Retina (tissue), 1 donor: ENCODE measurements at places on chromosomes 5 and 9.

- no peak for DNase-seq
These were observed 52.3 kb upstream of the JMY start for GRCh38 chr5:79183617-79184016.

DNA sequence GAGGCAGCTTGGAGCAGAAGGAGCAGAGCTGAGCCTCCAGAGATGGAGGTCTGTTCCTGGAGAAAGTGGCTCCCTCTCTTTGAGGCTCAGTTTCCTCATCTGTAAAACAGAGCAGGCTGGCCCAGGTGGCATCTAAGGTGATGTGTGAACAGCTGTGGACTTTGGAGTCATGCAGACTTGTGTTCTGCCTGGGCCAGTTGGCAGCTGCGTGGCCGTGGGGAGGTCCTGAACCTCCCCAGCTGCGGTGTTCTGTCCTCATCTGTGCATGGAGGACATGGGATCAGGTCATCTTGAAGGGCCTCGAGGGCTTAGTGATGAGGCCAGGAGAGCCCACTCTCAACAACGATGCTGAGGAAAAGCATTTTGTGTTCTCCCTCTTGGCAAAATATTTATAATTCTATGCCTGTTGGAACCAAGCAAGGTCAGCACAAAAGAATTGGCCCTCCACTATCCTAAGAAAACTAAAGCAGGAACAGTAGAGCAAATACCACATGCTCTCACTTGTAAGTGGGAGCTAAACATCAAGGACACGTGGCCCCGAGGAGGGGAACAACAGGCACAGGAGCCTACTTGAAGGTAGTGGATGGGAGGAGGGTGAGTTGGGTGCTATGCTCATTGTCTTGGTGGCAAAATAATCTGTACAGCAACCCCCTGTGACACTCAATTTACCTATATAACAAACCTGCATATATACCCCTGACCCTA lies 63.2 kb upstream of the COL15A1 start:
- no peak for DNase-seq

DNA sequence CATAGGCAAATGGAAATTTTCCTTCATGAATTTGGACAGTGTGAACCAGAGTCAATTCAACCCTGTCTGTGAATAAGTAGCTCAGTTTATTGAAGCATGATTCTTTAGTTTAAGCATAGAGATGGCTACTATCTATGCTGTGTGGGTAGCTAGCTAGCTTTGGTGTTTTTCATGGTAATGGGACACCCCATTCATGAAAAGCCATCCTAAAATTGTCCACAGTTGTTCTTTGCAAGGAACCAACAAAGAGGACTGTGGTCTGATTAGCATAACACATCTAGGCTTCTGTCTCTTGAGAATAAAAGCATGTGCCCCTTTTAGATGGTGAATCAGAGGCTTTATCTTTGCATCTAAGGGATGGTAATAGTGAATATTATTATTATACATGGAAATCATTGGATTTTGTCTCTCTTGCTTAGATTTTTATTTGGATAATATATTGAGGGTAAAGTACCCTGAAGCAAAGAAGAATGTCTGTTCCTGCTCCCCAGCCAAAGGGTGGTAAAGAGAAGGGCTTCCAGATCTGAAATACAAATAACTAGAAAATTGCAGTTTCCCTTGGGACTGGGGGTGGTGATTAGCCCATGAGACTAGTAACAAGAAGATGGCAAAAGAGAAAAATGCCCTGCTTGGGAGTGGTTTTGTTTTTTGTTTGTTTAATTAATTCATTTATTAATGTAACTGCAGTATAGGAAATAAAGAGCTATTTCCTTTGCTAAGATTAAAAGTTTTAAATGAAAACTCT lies 624.2 kb upstream of the ZNF608 start:
- no peak for DNase-seq

- no peak for DNase-seq
These were observed 10.4 kb downstream of the STOM start for GRCh38 chr9:121359351-121360294.

- no peak for DNase-seq
These were observed 42.4 kb downstream of the MRRF start for GRCh38 chr9:122307061-122307460.

GRCh38 chr9:97936998-97937397 lies 974 bp downstream of the HEMGN start:
- DNase-seq, result no peak

GRCh38 chr5:71769287-71769686 lies 50.2 kb downstream of the CARTPT start:
- DNase-seq, result no peak

- DNase-seq, result no peak
These were observed 37.9 kb upstream of the RASA1 start for GRCh38 chr5:87229780-87230179.

GRCh38 chr5:112374818-112375217 lies 44.3 kb downstream of the EPB41L4A start:
- DNase-seq, result no peak

GRCh38 chr5:105730982-105731381 lies 1939.8 kb downstream of the EFNA5 start:
- no peak for DNase-seq

DNA sequence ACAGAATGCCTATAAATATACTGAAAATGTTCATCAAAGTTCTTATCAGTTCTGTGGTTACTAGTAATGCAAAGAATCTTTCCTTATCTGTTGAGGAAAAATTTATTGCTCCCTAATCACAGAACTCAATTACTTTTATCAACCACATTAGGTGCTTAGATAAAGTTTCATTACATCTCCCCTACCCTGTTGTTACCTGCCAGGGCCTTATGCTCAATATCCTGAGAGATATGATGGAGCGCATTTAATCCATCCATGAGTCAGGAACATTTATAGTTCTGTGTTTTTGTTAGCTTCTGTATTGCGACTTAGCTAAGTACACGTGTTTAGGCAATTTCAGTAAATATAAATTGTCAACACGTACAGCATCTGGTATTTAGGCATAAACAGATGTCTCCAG lies 164.3 kb upstream of the ST8SIA4 start:
- no peak for DNase-seq

GRCh38 chr5:135593141-135593540 lies 14.3 kb upstream of the CXCL14 start:
- DNase-seq, result no peak

DNA sequence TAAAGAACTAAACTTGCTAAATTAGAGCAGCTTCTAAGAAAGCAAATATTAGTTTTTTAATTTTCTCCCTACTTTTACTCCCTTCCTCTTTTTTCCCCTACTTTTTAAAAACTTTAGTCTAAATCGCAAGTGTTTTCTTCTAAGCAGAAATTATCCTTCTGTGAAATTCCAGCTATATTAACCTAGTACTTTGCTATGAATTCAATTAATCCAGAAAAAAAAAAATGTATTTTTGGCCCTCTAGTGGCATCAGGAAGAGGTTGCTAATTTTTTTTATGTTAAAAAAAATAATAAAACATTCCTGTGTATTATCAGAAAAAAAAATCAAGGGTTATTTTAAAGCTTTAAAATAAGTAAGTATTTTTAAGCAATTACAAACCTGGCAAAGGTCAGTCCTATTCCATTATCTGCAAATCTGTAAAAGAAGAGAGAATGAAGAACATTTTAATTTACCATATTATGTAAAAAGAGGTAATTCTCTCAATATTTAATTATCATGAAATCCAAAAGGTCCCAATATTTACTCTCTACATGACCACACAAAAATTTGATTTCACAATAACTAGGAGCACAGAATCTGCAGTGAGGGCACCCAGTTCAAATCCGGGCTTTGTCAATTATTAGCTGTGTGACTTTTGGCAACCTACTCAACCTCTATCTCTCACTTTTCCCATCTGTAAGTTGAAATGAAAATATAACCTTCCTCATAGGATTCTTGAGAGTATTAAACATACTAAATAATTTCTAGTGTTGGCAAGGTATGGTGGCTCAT lies 52.0 kb downstream of the CEMIP2 start:
- no peak for DNase-seq

DNA sequence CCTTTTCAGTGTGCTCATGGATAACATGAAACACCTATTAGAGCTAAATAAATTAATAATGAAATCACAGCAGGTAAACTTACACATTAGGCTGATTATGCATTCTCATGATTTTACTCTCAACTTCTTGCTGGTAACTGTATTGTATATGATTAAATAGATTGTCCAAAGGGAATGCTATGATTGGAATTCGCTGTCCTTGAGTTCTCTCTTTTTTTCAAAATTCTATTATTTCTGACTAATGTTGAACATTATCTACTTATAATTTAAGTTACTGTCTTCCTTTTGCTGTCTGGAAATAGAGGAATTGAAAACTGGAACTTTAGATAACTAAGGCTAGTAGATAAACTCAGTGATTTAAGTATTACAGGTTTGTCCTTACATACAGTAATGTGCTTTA lies 13.1 kb downstream of the CENPH start:
- no peak for DNase-seq

GRCh38 chr5:123261752-123262151 lies 161.5 kb downstream of the CEP120 start:
- no peak for DNase-seq

GRCh38 chr5:164175083-164175482 lies 669.7 kb downstream of the MAT2B start:
- DNase-seq, result no peak

DNA sequence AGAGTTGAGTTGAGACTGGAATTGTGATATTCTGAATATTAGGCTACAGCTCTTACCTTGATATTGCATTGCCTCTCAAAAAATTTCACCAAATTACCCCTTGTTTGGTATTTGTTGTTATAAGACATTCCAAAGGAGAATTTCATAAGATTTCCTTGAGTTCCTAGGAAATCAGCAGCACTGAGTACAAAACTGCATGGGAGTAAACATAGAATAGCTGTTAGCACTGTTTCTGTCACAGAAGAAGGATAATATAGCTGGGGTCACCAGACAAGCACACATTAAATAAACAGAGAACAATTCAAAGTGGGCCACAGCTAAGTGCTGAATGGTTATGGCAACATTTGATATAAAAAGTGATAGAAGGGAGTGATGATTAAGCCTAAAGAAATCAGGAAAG lies 724.3 kb downstream of the PRELID2 start:
- no peak for DNase-seq

- DNase-seq, result no peak
These were observed 33.1 kb downstream of the SCGB3A1 start for GRCh38 chr5:180558232-180558631.

DNA sequence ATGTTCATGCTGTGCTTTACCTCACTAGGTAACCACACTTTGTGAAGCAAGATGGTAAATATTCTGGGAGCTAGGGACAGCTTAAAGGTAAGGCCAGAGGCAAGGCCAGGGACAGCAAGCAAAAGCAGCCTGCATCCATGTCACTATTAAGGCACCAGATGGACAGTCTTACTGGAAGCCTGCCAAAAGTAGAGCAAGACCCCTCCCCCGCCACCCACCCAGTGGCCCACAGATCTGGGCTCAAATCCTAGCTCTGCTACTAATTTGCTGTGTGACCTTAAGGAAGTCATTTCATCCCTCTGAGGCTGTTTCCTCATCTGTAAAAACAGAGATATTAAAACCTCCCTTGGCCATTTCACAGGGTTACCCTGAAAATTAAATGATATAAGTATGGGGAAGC lies 13.2 kb upstream of the ERMP1 start:
- DNase-seq, result peak; percentile 9

- peak; percentile 6 for DNase-seq
These were observed 2.6 kb downstream of the PDLIM4 start for GRCh38 chr5:132260051-132260450.

DNA sequence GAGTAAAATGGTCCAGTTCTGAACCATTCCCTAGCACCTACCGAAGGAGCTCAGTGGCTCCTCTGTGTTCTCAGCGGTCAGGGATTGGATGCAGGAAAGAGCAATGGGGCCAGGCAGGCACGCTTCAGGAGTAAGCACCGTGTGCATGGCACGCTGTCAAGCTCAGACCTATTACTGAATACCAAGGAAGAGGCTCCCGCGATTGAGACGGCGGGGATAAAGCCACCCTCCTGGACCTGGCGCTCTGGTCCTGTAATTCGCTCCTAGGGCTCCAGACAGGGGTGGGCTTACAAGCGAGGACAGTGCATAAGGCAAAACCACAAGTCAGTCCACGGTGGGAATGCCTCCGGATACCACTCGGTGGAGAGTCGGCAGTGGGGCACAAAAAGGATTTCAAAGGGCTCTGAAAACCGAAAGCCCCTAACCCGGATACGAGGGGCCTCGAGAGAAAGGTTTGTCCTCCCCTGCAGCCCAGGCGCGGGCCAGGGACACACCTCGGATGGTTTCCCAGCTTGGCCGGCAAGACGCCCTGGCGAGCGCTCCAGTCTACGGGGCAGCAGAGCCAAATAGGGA lies 988 bp downstream of the OXCT1 start:
- DNase-seq, result no peak

- no peak for DNase-seq
These were observed 161.3 kb upstream of the DAPK1 start for GRCh38 chr9:87336407-87336806.

GRCh38 chr5:175060257-175060656 lies 335.9 kb downstream of the MSX2 start:
- DNase-seq, result no peak

GRCh38 chr9:69386651-69387050 lies 61.6 kb downstream of the ENTREP1 start:
- no peak for DNase-seq

- no peak for DNase-seq
These were observed 96.1 kb downstream of the JAKMIP2 start for GRCh38 chr5:147686421-147686820.

GRCh38 chr5:39455645-39456044 lies 30.9 kb upstream of the DAB2 start:
- DNase-seq, result no peak

DNA sequence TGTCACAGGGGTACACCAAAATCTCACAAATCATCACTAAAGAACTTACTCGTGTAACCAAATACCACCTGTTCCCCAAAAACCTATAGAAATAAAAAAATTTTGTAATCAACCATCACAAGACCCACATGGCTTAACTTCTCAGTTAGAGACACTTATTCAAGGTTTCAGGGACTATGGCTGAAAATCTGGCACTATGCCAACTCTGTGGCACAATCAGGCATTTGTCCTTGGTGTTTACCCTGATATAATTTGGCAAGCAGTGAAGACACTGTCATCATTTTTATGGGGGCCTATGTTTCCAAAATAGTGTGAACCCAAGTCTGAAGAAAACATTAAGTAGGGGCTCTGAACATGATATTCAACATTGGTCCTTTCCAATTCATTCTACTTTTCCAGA lies 59.0 kb downstream of the ZNF622 start:
- DNase-seq, result no peak

- no peak for DNase-seq
These were observed 36.3 kb upstream of the FBXL17 start for GRCh38 chr5:108418197-108418596.

GRCh38 chr9:132372177-132373095 lies 17.6 kb upstream of the SETX start:
- no peak for DNase-seq

- DNase-seq, result no peak
These were observed 229.4 kb downstream of the ADAMTSL1 start for GRCh38 chr9:18703151-18703900.

- DNase-seq, result peak; percentile 74
These were observed 55.1 kb downstream of the C9orf152 start for GRCh38 chr9:110152704-110153374.

GRCh38 chr5:107320376-107320775 lies 350.4 kb downstream of the EFNA5 start:
- no peak for DNase-seq
